Stimulated activated CD4-positive, alpha-beta T cell treated with anti-CD3 and anti-CD28 coated beads, Interleukin-12 subunit alpha, Interleukin-12 subunit beta, amount 100 ng/mL, for 48 hours (primary cell): ENCODE measurements at places on chromosomes 3 and 15.

DNA sequence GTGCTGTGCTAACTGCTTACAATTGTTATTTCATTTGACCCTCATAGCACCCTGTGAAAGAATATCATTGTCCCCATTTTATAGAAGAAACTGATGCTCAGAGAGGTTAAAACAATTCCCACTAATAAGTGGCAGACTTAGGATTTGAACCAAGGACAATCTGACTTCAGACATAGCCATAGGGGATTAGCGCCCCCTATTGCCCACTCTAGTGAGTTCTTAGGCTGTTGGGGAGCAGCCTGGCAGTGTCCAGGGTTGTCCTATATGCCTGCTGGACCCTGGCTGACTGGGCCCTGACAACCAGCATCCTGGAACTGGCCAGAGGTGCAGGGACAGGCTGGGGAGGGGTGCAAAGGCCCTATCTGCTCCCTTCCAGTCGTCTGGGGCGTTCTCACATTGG, 15.4 kb downstream of the DPH3 start:
- peak; percentile 8 for DNase-seq

DNA sequence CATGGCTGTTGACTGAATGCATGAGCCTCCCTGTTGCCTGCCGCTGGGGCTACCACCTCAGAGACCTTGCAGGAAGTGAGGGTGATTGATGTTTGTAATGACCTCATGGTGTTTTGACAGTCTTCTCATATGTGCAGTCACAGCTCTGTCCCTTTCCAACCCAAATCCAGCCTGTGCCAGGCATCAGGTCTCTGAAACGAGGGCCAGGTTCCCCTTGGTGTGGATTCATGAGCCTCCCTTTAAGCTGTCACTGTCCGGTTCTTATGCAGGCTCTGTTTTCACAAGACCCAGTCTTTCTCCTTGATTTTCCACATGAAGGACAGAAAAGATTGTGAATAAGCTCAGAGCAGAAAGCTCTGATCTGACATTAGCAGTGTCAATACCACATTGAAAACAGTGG, 43.1 kb downstream of the CEMIP start:
- DNase-seq, result no peak

GRCh38 chr3:32508711-32509110, 6.1 kb upstream of the CMTM6 start:
- no peak for DNase-seq

GRCh38 chr3:100044369-100044768, 69.9 kb downstream of the FILIP1L start:
- DNase-seq, result no peak

GRCh38 chr3:185175370-185175987, 22.6 kb upstream of the C3orf70 start:
- no peak for DNase-seq

DNA sequence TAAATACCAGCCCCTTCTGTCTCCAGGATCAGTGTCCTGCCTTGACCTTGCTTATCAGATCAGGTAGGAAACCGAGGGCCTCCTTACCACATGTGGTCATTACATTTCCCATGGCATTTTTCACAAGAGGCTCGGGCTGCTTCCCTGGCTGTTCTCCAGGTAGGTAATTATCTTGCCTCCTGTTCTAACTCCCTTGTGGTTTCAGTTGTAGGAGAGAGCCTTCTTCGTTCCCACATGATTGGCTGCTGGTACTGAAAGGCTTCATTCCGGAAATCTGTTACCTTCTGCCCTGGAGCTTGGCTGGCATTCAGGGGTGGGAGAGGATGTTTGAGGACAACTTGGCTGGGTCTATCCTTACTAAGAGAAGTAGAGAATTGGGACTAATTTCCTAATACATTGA, 46.8 kb upstream of the RORA start:
- no peak for DNase-seq

- no peak for DNase-seq
Measured at GRCh38 chr3:139304383-139304782, 39.4 kb upstream of the MRPS22 start.

DNA sequence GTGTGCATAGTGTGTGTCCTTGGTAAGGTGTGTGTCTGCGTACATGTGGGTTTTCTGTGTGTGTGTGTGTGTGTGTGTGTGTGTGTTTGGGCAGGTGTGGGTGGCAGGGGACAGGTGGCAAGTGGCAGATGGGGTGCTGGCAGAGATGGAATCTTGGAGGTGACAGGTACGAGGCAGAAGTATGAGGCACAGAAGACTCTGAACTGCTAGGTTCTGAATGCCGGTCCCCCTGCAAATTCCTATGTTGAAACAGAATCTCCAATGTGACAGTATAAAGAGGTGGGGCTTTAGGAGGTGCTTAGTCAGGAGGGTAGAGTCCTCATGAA, 29.8 kb downstream of the SRPRB start:
- DNase-seq, result no peak

DNA sequence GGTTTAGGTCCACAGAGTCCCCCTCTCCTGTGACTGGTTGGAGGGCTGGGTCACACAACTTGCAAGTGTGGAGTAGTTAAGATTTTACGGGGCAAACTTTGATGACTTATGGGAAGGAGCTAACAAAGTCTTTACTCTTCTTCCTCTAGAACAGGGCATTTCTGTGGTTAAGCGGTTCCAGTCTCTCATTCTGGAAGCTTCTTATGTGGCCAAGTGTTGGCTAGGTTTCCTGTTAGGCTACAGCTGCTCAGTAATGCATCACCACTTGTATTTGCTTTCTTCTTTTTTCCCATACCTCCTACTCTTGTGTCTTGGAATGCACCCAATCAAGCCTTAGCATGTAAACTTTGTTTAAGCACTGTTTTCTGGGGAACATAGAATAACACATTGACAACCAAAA, 100.6 kb upstream of the PLAAT1 start:
- no peak for DNase-seq

- DNase-seq, result no peak
Measured at GRCh38 chr15:90020021-90020735, 19.1 kb downstream of the ZNF710 start.

GRCh38 chr15:85825118-85825517, 30.4 kb upstream of the KLHL25 start:
- no peak for DNase-seq

DNA sequence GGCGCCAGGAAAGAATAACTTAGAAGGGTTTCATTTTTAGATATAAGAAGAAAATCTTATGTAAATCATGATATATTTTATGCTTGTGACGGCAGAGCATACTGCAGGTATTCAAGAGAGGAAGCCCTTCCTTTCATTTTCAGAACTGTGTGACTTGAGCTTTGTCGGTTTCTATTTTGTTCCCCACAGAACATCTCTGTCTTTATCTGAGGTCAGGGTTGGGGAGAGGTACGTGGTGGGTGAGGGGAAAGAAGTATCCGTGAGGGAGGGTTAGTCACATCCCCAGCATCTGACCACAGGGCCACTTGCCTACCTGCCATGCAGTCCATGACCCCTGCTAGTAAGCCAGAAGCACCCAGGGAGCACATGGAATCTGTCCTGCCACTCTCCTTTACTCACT, 126.5 kb downstream of the DGKG start:
- no peak for DNase-seq

DNA sequence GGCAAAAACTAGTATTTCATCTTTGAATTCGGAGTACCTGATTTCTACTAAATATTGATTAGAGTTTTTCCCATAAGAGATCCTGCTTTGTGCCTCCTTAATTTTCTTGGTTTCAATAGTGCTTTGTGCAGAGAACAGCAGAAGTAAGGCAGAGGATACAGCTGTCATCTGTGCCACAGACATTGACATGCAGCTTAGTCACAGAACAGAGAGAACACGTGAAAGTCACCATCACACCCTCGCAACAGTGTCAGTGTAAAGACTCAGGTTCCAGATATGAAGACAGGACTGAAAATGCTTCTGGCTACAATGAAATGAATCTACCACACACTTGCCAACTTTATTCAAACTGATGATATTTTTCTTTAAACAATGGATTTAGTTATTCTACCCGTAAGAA, 942.8 kb upstream of the CFAP20DC start:
- no peak for DNase-seq

GRCh38 chr3:151044706-151045105, 40.8 kb upstream of the MED12L start:
- DNase-seq, result no peak

DNA sequence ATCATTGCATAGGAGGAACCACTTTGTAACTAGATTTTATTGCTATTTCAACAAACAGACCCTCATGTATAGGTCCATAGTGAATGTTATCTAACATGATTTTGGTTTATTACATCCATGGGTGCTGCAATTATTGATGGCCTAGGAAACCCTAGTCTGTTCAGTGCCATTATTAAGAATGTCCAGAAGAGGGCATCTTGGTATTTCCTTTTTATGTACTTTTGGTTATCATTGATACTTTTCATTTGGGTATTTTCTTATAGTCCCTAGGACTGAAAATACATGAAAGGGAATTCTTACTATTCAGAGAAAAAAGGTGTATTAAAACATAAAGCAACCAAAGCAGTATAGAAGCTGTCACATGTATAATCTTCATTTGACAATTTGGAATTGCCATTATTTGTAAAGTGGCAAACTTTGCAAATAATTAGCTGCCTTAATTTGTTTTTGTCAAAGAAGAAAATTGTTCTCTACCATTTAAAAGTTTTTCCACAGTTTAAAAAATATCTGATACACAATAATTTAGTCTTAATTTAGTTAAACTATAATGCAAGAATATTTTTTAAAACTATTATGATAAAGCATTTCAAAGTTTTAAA, 48.7 kb downstream of the CNOT10 start:
- DNase-seq, result no peak

DNA sequence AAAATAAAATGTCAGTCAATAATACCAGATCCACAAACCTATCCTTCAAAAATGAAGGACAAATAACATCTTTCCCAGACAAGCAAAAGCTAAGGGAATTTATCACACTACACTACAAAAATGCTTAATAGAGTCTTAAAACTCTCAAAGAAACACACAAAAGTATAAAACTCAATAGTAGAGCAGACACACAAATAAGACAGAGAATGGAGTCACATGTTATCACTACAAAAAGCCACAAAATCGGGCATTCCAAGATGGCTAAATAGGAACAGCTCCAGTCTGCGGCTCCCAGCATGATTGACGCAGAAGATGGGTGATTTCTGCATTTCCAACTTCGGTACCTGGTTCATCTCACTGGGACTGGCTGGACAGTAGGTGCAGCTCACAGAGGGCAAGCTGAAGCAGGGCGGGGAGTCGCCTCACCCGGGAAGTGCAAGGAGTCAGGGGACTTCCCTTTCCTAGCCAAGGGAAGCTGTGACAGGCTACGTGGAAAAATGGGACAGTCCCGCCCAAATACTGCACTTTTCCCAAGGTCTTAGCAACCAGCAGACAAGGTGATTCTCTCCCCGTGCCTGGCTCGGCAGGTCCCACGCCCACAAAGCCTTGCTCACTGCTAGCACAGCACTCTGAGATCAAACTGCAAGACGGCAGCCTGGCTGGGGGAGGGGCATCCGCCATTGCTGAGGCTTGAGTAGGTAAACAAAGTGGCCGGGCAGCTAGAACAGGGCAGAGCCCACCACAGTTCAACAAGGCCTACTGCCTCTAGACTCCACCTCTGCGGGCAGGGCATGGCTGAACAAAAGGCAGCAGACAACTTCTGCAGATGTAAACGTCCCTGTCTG, 46.3 kb downstream of the SENP7 start:
- DNase-seq, result peak; percentile 67

- peak; percentile 33 for DNase-seq
Measured at GRCh38 chr3:186705882-186706780, 11.0 kb upstream of the KNG1 start.

GRCh38 chr3:23819599-23820360, 14.0 kb downstream of the UBE2E1 start:
- no peak for DNase-seq

DNA sequence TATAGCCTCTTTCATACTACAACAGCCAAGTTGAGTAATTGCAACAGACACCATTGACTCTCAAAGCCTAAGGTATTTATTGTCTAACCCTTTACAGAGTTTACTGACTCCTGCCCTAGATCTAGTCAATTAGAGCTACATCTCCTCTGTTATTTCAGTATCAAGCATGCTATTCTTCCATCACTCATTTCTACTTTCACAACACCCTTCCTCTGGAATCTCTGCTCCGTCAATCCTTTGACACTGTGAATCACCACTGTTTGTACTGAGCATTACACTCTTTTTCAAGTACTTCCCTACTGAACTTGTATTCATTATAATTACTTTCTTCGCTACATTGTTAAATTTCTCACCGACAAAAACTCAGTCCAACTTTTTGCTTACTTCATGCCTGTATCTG, 121.8 kb downstream of the ZNF609 start:
- no peak for DNase-seq

DNA sequence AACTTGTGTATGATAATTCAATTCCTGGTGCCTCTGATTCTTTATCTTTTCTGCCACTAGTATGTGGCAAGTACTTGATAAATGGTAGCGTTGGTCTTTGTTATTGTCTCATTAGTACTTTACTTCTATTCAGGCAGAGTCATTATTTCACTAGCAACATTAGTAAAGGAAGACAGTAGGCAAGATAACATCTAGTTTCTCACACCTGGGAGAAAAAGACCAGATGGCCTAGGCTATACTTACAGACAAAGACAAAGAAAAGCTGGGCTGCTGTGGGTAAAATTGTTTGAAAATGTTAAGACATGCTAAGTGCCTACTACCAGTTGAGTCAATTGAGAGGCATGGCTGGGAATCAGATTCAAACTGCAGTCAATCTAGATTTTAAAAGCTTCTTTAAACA, 198.7 kb upstream of the CMC1 start:
- DNase-seq, result no peak

DNA sequence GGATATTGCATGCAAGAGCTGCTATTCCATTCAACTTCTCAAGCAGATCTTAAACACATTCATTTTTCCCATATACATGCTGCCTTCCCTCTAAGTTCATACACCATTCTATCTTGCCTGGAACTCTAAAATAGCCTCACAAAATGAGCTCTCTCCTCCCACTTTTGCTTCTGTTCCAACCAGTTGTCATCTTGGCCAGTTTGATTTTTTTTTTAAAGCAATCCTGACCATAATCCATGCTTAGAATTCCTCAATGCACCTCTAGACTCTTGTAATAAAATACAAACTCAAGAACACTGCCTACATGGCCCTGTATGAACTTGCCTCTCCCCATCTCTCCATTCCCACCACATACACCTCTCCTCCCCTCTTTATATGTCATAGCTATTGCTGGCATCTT, 68.6 kb upstream of the NPHP3 start:
- no peak for DNase-seq

GRCh38 chr3:59153648-59154047, 103.8 kb upstream of the CFAP20DC start:
- DNase-seq, result no peak

DNA sequence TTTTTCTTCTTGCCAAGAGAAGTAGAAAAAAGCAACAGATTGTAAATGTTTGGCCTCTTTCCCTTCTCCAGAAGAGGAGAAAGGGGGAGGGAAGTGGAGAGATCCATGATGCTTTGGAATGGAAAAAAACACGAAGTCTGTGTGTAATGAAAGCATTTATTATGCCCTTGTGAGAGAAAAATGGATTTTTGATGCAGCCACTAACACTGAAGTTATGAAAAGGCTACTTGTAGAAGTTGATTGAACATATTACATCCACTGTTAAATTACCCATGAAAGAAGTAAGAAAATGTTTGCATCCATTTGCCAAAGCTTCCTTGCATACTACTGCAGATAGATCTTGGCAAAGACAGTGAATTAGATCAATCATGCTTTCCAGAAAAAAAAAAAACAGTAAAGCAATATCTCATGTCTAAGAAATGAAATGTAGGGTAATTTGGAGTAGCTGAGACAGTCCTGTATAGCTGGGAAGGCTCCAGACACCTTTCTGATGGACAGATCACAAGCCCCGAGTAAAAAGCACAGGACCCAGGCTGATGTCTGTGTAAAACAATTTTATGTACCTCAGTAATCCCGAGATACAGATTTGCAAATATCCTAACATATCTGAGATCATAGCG, 295.5 kb downstream of the PLOD2 start:
- no peak for DNase-seq
